ENCODE measurements at places on chromosomes 4 and X.

DNA sequence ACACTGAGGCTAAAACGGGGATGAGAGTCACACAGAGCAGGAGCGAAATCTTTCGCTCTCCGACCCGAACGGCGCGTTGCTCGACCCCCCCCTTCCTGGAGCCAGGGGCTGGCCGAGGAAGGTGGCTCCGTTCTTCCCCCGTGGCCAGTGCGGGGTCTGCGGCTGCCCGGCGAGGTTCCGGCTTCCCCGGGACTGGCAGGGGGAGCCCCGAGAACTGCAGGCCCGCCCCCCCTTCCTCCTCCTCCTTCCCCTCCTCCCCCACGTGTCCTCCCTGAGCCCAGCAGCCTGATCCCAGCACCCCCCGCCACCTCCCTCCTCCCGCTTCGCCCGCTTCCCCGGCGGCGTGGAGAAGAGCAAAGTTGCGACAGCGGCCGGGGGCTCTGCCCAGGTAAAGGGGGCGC is 2.4 kb upstream of the BCORL1 start:
- no peak for DNase-seq

- no peak for DNase-seq
Observed at GRCh38 chr4:105147016-105147552, 408 bp downstream of the TET2 start.

- no peak for DNase-seq
Observed at GRCh38 chr4:124121461-124121971, 591.0 kb downstream of the ANKRD50 start.

GRCh38 chr4:634599-634985 is 9.2 kb downstream of the PDE6B start:
- no peak for DNase-seq

DNA sequence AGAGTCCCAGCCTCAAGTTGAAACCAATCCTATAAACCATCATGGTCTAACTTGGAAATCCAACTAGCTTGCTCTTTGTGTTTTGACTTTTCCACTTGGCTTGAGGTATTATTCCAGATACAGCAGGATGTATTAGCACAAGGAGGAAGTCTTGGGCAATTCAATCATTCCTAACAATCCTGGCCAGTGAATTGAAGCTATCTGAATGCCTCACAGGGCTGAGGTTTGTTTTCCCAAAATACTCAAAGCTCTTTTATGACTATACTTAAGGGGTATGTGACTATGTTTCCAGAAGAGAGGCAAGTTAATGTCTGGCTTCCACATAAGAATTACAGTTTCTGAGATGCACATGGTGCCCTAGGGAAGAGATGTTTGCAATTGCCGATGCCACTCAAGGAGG is 66.8 kb upstream of the SH3RF1 start:
- DNase-seq, result peak; percentile 88

GRCh38 chr4:5979981-5980380 is 38.2 kb downstream of the C4orf50 start:
- no peak for DNase-seq

DNA sequence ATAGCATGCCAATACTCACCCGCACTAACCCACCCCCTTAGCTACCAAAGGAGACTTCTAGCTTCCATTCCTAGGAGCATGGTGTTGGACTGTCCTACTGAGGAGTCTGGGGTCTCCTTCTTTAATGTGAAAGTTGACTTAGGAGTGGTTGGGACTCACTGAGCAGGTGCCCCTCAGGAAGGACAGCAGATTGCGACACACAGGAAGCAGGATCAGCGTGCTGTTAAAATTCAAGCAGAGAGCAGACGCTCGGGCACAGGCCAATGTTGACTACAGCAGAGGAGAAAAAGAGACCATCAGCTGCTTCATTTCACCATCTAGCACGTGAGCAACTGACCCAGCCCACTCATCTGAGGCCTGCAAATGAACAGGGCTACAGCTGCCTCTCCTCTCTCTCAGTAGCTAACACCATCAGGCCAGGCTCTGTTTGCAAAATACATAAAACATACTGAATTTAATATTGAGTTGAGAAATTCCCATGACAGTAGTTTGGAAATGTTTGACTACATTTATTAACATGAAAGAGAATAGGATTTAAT is 10.8 kb downstream of the NOX1 start:
- no peak for DNase-seq

DNA sequence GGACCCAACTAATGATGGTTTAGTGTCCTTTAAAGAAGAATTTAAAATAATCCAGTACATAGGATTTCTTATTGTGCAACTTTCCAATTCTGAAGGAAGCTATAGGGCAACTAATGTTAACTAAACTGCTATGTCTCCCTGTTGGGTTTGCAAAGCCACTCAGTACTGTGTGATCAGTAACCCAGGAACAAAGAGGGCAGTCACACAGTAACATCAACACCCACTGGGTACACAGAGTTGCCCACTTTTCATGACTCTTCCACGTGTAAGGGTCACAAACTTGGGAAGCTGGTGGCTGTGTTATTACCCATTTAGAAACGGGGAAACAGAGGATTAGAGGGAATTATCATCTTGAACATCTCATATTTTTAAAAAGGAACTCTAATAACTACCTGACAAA is 555.0 kb upstream of the DIPK2B start:
- DNase-seq, result no peak

GRCh38 chr4:7767966-7768365 is 171.7 kb downstream of the AFAP1 start:
- DNase-seq, result no peak

DNA sequence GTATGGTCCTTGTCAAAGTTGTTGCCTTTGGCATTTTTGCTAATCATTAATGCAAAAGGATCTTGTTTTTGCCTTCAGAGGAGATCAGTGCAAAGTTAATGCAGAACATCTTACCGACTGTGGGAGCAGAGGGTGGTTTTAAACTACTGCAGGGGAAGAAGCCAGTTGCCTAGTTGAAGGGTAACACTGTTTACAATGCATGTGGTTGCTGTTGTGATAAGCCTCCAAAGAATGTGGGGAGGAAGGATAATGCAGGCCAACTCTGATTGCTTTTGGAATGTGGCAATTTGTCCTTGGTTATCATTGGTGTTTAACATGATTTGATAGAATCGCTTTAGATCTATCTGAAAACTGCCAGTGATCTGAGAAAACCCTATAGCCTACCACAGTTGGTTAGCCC is 204.3 kb upstream of the TLL1 start:
- no peak for DNase-seq

GRCh38 chr4:38560340-38560739 is 103.7 kb upstream of the KLF3 start:
- DNase-seq, result no peak

DNA sequence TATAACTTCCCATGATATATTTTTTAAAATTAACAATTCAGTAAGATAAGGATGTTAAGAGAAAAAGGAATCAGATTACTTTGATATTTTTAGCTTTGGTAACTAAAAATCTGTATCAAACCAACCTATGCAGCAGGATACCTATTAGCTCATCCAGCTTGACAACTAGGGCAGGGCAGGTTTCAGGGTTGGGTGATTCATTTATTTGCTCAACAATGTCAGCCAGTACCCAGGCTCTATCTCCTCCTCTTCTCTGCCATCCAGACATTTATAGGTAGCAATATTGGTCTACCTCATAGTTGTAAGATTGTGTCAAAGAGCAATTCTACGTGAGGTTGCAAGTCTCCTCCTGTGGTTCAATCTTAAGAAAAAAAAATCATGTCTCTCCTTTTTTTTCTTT is 421.9 kb downstream of the ANKRD50 start:
- DNase-seq, result no peak

- DNase-seq, result peak; percentile 17
Observed at GRCh38 chr4:188971125-188971524, 831.9 kb downstream of the TRIML1 start.

- DNase-seq, result no peak
Observed at GRCh38 chr4:113537628-113538027, 223.9 kb downstream of the CAMK2D start.

- peak; percentile 15 for DNase-seq
Observed at GRCh38 chr4:83454686-83455085, 937 bp downstream of the HELQ start.

DNA sequence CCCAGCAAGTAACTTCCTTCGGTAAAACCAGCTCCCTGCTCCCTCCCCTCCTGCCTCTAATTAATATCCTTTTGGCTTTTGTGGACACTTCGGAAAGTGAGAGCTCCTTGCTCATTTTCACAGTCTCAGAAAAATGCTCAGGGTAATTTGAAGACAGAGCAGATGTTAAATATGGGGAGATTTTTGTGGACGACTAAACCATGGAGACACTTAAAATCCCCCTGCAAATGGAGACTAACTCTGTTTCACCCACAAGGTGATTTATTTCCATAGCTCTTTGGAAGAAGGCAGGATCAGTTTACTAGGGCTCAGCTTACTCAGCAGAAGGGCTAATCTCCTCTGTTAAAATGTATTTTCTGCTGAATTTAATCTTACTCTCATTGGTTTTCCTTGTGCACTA is 12.2 kb upstream of the AMOT start:
- DNase-seq, result no peak

DNA sequence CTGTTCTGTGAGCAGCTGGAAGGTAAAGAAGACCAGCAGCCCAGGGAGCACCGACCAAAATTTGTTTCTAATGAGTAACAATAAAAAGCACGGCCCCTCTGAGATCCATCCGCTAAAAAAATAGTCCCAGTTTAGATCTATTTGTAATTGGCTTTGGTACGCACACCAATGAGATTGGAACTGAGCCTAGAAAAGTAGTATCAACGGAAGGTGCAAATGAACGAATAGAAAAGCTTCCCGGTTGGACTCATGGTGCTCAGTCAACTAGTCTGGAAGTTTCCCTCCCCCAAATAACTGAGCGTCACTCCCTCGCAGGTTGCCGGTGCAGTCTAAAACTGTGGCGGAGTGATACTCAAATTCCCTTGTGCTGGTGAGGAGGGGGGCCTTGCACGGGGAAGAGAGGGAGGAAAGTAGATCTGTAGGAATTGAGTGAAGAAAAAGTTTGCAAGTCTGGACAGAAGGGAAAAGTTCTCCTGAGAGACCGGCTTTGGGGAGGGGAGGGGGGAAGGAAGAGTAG is at the start of gene COL4A5:
Gene COL4A5 (plus strand): TSS at position 413 of the 517 bp plus-strand sequence. CDS start 288 bp downstream, outside the sequence.
- DNase-seq, result peak; percentile 22

- DNase-seq, result no peak
Observed at GRCh38 chr4:107255114-107255513, 219.0 kb upstream of the DKK2 start.

DNA sequence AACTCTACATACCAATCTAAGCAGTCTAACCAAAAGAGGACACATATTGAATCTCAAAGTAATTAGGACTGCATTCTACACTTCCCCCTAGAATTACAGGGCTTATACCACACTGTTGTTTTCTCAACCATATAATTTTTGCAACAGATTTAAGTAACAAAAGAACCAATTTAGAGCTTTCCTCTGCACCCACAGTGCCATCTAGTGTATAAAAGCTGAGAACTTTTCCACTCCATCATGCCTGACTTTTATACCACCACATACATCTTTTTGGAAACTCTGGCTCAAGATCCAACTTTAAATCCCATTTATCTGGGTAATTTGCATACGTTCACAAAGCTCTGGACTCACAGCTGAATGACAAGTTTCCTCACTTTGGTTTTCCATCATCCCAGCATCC is 99.5 kb downstream of the EFHC2 start:
- peak; percentile 44 for DNase-seq

GRCh38 chr4:159722918-159723317 is 620.0 kb downstream of the RAPGEF2 start:
- no peak for DNase-seq

GRCh38 chrX:15107367-15107988 is 162.4 kb downstream of the ASB9 start:
- no peak for DNase-seq

DNA sequence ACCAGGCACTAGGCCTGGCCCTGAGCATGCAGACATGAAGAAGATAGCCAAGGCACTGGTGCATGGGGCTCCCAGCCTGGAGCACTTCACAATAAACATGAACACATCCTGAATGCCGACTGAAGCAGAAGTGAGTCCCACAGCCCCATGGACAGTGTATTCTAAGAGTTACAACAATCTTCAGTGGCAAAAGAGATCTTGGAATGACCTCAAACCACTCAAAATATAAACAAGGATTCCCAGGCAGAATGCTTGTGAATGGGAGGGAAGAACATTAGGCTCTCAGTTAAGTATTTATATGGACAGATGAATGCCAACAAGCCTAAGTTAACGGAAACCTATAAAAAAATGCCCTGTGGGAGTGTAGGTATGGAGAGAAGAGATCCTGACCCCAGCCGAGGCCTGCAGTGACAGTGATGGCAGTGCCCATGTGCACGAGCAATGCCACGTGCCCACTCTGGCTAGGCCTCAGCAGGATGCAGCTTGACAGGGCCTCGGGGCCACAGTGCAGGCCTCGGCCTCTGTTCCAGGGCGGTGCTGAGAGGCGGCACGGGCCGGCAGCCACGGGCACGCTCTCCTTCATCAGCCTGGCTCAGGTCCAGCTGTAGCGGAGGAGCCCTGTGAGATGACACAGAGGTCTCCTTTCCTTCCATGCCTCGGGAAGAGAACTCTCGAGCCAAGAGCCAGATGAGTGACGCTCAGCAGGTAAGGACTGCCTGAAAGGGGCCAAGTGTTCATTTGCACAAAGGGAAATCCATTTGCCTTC is 49.2 kb downstream of the IRF2 start:
- DNase-seq, result no peak

GRCh38 chrX:107823456-107823855 is 2.2 kb upstream of the MID2 start:
- DNase-seq, result peak; percentile 45

DNA sequence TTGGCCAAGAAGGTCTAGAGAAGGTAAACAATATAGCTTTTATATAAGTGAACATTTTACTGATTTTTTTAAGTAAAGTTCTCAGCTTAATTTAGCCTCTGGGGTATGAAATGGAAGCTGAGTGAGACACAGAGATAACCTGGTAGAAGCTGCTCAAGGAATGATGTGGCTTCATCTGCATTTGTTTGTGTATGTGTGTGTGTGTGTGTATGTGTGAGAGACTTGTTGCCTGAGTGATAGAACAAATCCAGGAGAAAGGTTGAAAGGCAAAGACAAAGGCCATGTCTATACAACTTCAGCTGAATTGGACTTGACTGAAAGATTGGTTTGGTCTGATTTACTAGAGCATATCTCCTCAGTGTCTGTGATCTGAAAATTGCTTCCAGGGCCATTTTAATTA is 63.6 kb downstream of the PCDH7 start:
- no peak for DNase-seq

DNA sequence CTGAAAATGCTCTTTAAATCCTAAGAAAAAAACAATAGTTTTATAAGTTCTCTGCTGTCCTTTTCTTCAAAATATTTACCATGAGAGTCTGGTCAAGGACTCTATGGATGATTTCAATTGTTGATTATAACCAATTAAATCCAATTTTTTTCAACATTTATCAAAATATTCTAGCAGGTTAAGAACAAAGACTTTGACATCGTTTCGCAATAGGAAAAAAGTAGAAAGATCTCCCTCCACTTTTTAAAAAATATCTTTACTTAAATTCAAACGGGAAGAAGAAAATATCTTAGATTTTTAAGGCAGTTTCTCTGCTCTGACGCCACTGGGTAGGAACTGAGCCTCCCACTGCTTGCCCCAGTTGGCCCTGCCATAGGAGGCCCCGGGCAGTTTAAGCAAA is 44.7 kb upstream of the TMEM154 start:
- no peak for DNase-seq

DNA sequence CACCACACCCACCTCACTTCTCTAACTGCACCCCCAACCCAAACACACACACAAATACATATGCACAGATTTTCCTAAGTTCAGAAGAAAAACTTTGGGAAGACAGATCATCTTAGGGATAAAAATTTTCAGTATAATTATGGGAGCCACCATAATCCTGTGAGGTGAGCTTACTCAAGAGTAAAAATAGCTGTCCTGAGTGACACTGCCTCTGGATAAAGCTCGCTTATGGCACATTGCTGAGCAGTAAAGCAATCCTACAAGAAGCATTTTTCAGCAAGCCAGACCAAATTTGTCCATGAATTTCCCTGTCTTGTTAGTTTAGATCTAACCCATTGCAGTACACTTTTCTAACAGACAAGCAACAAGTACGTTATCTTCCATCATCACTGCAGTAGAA is 83.8 kb downstream of the INPP4B start:
- no peak for DNase-seq

All from AG08395 (cell line).